D721Med (cell line): ENCODE measurements at places on chromosomes 1 and 21.

DNA sequence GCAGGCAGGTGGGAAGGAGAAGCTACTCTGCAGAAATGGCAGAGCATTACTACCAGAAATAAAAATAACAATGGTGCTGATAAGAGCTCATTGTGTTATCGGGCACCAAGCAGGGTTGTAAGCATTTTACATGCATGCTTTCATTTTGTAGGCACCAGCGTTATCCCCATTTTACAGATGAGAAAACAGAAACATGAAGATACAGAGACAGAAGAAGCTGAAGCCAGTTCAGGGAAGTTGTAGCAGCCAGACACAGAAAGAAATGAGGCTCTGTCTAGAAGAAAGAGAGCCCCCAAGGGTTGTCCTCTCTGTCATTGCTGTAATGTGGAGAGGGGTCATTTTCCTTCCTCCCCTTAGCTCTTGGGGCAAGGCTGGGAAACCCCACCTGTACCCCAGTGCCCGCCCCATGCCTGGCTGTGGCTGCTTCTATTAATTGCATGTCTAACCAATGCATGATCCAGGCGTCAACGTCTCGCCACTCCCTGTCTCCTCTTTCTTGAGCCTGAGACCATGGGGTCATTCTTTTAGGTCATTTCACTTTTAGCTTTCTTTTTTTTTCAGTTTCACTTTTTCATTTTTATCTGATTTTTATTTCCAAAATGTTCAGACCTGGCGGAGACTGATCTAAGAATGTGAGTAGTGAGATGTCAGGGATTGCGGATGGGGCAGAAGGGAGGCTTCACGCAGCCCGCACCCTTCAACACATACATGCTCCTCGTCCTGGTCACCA is 6.8 kb downstream of the OLIG1 start:
- no peak for DNase-seq

DNA sequence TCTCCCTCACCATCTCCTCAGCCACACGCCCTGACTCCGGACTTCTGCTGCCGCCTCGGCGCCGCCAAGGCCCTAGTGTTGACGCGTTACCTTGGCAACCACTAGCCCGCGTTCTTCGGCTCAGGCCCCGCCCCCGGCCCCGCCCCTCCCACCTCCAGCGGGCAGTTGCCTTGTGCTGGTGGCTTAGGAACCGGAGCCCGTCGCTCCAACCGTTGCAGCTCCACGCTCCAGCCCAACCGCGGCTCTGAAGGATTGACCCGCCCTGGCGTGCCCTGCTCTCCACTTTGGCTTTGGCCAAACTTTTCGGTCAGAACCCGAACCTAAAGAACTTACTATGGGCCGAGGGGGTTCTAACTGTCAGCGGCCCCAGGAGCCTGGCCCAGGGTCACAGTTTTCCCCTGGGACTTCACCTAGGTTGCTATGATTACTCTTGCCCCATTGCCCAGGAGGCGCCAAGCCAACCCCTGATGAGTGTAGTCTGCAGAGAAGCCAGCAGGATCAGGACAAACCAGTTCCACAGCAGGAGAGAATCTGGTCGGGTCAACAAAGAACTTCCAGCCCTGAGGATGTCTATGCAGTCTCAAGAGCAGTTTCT is at the start of gene CFAP45:
CFAP45 (minus strand) TSS at position 80 of the 595 bp plus-strand sequence; CDS start at position 13, 67 bp downstream.
- no peak for DNase-seq

GRCh38 chr1:62746086-62746808 is 37.7 kb upstream of the ATG4C start:
- no peak for DNase-seq

- no peak for DNase-seq
These were observed 19.7 kb upstream of the TBX15 start for GRCh38 chr1:119007670-119008482.

DNA sequence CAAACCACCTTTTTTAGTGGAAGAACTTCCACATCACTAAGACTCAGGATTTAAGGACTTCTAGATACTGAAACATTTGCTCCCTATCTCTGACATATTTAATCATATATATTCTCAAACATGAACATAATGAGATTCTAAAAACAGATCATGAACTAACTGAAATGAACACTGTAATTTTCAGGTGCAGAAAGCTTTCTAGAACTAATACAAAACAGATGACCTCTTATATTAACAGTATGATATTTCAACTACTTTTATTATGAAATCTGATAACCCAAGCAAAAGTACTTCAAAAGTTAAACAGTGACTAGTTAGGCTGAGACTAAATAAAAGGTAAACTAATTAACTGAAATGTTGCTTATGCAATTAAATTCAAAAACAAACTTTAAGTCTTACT is 157.5 kb downstream of the COP1 start:
- DNase-seq, result no peak

GRCh38 chr1:182050481-182051448 is 10.7 kb downstream of the ZNF648 start:
- no peak for DNase-seq

GRCh38 chr1:77355010-77355409 is 73.2 kb downstream of the AK5 start:
- no peak for DNase-seq

DNA sequence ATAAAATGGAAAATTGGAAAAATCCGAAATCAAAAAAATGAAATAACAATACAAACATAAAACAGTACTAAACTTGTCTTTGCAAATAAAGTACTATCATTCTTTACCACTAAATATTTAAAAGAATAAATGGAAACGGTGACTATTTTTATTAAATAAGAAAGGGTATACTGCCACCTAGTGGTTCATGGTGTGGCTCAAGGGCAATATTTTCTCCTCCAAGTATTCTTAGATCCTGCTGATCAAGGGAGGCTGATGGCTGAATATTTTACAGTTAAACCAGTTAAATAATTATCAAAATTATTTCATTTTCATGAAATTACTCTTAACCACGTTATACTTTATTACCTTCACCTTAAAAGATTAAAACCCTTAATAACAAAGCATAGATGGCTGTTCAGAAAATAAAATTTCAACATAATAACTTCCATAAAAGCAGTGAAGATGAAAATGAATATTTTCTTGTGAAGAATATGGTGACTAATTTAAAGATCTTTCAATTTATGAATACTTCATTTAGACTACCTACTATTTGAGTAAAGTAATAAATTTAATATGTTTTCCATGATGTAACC is 1793.9 kb downstream of the NCAM2 start:
- DNase-seq, result no peak

GRCh38 chr21:33395891-33396331 is 7.3 kb upstream of the IFNGR2 start:
- DNase-seq, result no peak

DNA sequence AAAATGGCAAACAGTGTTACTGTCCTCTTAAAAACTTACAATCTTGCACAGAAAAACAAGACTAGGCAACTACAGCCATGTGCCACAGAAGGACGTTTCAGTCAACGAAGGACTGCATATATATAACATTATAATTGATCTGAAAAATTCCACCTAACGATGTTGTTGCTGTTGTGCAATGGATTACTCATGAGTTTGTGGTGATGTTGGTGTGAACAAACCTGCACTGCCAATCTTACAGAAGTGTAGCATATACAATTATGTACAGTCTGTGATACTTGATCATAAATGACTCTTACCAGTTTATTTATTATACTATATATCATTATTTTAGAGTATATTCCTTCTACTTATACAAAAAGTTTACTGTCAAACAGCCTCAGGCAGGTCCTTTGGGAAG is 6.8 kb upstream of the VAMP4 start:
- no peak for DNase-seq

DNA sequence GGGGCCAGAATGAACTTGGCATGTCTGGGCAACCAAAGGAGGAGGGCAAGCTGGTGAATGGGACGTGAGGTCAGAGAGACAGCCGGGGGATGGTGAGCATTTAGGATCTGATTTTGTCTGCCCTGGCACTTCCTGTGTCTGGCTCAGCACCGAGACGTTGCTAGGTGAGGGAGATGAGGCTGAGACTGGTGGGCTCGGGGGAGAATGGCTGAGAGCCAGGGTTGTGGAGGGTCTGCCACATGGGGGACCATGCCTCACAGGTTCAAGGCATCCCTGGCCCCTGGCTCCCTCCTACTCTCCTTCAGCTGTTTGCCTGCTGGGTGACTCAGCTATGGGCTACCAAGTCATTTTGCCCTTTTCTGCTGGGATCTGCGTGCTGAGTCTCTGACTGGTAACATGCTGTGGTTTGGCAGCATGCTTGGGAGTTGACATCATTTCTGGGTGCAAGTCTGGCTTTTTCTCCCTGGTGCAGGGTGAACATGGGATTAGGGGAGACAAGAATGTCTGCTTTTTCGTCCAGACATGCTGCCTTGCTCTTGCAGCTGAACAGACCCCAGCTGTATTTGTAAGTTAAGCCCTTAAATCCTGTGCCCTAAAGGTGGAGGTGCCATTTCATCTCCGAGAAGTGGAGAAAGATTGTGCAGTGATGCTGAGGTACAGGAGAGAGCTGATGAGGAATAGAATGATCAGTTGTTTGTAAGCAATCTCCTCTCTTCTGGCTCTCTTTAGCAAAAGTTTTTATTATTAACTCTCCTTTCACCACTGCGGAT is 17.6 kb downstream of the GALNT2 start:
- no peak for DNase-seq

- no peak for DNase-seq
These were observed 8.7 kb downstream of the C4BPA start for GRCh38 chr1:207112616-207113296.

DNA sequence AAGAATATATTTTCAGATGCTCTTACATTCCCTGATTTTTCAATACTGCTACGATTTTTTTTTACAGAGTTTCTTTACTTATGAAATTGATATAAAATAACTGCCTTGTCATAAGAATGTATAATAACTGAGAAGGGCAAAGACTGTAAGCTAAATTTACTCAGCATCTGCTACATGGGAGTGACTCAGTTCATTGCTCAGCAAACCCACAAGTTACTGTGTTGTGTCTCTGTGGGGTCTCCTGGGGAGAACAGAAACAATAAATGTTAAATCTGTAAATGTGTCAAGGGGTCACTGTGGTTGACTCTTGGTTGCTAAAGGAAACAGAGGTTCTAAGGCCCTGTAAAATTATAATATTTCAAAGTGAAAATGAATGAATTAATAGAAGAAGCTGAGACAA is 210.3 kb upstream of the CACYBP start:
- no peak for DNase-seq
